Effector memory CD8-positive, alpha-beta T cell (primary cell): ENCODE measurements at places on chromosomes 2 and 18.

DNA sequence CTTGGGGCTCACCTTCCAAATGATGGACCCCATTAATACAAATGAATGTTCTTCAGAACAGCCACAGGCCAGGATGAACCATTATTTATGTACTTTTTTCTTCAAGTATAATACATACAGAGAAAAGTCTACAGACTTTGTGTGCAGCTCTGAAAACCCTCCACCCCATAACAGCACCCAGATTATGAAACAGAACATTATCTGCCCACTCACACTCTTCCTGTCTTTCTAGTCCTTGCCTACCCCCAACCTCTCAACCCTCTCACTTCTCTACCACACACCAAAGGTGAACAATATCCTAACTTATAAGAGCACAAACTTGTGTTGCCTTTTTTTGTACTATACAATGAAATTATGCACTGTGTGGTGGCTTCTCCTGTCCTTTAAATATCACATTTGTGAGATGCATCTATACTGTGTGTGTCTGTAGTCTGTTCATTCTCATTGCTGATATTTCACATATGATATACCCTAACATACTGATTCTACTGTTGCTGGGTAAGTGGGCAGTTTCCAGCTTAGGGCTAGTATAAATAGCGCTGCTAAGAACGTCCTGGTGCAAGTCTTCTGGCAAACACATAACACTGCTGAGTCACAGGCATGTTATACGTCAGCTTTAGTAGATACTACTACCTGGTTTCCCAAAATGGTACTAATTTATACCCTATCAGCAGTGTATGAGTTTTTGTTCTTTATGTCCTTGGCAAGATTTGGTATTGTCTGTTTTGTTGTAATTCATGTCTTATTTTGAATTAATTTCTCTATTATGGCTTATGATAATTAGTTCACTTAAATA lies 1.0 kb upstream of the NPHP1 start:
- DNase-seq: no peak

DNA sequence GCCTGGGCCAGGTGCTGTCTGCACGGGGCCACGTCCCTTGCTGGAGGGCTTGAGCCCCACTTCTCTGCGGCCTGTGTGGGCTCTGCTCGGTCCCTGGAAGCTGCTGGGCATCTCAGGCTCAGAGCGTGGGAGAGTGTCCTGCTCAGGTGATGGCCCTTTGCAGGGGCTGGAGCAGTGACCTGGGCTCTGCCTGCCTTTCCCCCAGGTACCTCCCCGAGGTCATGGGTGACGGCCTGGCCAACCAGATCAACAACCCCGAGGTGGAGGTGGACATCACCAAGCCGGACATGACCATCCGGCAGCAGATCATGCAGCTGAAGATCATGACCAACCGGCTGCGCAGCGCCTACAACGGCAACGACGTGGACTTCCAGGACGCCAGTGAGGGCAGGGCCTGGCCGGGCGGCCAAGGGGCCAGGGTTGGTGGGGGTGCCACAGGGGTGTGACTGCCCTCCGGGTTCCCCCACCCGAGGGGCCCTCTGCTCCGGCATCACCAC lies 29.9 kb downstream of the GPC1 start:
- peak; percentile 0 for DNase-seq

DNA sequence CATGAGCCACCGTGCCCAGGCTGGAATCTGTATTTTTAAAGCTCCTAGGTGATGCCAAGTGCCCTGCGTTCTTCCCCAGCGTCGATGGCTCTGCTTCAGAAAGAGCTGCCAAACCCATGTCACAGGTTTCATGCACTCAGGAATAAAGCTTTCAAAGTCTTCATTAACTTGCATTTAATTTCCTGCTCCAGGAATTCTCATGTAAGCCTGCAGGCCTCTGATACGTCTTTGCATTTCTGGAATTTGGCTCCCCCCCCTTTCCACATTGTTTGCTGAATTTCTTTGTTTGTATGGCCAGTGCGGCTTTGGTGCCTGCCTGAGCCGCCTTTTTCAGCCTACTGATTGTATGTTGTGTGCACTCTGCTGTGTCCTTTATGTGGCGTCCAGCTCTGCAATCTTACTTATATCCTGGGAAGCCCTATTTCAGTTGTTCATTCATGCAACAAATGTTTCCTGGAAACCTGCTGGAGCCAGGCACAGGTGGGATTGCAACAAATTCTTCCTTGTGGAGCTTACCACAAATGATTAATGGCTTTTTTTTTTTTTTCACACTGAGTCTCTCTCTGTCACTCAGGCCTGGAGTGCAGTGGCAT lies 17.9 kb upstream of the OTOF start:
- DNase-seq: no peak

DNA sequence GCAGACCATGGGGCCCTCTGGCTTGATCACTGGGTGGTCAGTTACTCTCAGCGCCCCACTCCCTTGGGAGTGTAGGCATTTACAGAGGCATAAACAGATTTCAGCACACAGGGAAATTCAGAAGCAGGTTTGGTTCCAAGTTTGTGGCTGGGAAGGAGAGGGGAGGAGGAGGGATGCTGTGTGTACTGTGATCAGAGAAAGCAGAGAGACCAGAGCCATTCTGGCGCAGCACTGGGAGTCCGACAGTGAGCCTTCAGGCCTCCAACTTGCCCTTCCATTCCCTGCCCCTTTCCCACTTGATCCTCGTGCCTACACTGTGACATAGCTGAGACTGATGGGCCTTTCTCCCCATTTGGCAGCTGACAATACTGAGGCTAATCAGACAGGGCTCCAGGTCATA lies 47.8 kb upstream of the LOXHD1 start:
- DNase-seq: no peak

GRCh38 chr2:236078297-236079255 lies 89.6 kb downstream of the GBX2 start:
- DNase-seq: no peak

GRCh38 chr2:64534363-64534762 lies 10.2 kb downstream of the AFTPH start:
- DNase-seq: no peak

DNA sequence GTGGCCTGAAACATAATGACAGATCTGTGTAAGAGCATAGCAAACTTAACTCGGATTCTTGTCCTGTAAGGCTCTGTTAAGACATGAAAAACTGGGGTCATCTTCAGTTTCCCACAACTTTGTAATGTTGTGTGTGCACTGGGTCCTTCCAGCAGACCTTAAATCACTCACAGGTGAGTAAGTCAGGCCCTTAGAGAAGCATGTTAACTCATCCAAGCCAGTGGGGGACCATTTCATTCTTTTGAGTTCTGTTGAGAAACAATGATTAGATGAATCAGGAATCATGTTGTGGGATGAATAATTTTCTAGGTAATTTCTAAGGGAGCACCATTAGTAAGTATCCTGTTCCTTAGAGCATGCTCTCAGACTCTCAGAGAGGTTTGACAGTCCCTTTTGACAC lies 167.1 kb downstream of the ESCO1 start:
- no peak for DNase-seq

DNA sequence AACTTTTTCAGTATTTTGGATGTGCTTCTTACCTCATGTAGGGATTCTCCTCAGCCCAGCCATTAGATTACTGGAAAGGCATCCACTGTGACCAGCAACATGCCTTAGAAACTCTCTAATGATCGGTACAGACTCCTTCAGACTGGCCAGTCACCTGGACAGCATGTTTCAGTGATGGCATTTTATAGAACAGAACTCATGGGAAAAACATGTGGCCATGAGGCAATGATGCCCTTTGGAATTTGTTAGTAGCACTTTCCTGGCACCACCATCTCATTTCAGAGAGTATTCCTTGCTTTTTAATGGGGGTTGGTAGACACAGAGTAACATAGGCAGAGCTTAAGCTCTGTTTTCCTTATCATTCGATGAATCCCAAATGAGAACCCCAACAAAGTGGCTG lies 72.1 kb upstream of the FAM98A start:
- no peak for DNase-seq

- no peak for DNase-seq
These were observed 409.5 kb downstream of the TSN start for GRCh38 chr2:122164964-122165363.

- no peak for DNase-seq
These were observed 79.2 kb upstream of the HPCAL1 start for GRCh38 chr2:10223471-10223870.

- DNase-seq: no peak
These were observed 619 bp downstream of the GALM start for GRCh38 chr2:38666556-38666910.
